Memory B cell (primary cell): ENCODE measurements at places on chromosomes 7 and 10.
A peak's percentile ranks its signal among the peaks of the same experiment; 100 is the strongest.

DNA sequence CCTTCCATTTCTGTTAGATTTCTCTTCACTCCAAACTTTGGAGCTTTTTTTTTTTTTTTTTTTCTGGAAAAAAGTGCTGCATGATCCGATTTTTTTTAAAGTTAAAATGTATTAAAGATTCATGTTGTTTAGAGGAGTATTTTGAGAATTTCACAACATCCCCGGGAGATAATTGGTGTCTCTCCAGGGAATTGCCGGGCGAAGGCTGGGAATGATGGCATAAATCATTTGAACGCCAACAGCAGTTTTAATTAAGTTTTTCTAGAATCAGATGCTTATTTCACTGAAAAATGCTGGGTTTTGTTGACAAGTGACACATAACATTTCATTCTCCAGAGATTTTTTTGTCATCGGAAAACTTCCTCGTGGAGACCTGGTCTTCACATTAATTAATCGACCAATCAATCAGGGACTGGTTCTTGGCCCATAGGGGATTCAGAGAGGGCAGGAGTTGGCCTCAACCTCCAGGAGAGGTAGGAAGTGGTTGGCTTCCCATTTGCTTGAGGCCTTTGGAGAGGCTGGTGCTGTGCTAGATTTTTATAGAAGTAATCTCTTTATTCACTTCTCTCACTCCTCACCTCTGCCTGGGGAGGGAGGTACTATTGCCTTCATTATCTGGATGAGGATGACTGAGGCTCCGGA lies 439.4 kb downstream of the TYW1 start:
- DNase-seq, result no peak

GRCh38 chr7:152072421-152072820 lies 46.9 kb downstream of the GALNT11 start:
- no peak for DNase-seq

DNA sequence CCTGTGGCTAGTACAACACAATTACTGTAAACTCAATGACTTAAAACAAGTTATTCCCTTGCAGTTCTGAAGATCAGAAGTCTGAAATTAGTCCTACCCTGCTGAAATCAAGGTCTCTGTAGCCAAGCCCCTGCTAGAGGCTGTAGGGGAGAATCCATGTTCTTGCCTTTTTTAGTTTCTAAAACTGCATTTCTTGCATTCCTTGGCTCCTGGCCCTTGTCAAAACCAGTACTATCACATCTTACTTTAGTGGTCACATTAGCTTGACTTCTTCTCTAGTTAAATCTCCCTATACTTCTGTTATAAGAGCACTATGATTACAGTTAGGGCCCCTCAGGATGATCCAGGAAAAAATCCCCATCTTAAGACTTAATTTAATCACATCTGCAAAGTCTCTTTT lies 567.0 kb downstream of the GFRA1 start:
- no peak for DNase-seq

DNA sequence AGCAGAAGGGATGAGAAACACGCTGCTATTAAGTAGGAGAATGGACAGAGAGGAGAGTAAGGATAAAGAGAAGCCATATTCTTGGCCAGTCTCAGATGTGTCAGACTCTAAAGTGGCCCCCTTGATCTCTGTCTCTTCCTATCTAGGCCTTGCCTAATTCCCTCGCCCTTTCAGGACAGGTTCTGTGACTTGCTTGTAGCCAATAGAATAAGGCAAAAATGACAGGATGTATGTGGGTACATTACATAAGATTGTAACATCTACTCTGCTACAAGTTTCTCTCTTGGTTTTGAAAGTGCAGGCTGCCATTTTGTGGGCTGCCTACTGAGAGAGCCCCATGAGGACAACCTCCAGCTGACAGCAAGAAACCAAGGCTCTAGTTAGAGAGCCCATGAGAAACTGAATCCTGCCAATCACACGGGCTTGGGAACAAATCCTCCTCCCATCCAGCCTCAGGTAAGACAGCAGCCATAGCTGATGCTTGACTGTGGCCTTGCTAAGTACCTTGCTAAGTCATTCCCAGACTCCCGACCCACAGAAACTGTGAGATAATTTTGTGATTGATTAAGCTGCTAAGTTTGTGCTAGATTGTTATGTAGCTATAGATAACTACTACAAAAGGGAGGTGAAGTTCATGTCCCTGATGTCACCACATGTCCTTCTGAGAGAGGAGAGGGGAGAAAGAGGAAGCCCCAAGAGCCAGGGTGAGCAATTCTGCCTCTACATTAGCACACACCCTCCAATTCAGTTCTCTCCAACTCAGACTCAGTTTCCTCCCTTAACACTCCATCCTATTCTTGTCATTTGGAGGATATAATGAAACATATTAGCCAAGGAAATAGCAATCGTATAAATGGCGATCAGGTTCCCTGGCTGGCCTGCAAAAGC lies 185.5 kb downstream of the SGMS1 start:
- no peak for DNase-seq

DNA sequence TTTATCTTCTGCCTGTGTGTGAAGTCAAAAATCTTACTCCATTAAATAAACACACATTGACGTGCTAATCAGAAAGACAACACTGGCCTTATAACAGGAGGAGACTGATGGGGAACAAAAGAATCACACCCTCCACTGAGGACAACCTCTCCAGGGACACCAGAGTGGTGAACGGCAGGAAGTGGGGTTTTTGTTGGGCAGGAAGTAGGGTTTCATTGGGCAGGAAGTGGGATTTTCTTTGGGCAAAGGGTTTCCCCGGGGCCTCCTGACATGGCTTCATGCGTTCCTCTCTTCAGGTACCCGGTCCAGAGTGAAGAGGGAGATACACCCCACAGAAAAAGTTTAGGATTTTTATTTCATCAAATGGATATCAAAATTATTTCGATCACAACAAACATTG lies 30.6 kb downstream of the ADARB2 start:
- DNase-seq, result no peak

DNA sequence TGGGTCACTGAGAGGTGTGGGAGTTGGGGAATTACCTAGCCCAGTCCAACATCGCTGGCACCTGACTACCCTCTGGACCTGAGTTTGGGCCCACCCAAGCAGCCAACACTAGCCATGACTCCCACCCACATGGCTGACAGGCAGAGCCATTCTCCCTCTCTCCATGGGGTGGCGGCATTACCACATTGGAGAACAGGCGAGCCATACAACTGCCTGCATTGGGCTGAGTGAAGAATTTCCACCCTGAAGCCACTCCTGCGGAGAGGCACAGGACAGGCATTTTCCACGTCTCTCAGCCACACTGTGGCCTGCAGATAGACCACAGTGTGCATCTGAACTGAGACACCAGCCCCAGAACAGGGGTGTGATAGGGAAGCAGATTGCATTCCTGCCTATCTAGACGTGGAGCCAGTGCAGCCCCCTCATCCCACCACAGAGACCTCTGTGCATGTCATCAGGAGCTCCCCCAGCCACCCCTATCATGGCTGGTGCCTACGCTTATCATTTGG lies 58.2 kb upstream of the ANTXRL start:
- DNase-seq, result peak; percentile 37

DNA sequence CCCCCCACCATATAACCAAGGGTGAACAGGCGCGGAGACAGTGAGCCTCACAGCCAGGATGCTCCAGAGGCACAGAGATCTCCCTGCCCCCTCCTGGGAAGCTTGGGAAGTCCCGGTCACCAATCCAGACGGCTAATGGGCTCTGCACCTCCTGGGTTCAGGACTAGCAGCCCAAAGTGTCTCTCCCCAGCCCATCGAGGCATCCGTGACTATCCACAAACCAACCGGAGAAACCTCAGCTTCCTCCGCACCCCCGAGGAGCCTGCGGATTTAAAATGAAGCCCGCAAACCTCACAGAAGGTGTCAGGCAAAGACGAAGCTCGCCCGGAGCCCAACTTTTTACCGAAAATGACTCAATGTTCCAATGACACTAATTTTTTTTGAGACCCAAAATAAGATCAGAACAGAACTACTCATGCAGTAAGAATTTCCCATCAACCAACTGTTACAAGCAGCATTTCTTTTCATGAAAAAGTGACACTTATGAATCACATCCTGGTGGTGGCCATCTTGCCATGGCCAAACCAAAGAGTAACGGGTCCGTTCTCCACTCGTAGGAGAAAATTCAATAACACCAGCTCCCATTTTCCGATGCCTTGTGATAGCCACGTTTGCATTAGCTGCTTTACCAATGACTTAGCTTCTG lies 6.0 kb downstream of the PDGFA start:
- no peak for DNase-seq

DNA sequence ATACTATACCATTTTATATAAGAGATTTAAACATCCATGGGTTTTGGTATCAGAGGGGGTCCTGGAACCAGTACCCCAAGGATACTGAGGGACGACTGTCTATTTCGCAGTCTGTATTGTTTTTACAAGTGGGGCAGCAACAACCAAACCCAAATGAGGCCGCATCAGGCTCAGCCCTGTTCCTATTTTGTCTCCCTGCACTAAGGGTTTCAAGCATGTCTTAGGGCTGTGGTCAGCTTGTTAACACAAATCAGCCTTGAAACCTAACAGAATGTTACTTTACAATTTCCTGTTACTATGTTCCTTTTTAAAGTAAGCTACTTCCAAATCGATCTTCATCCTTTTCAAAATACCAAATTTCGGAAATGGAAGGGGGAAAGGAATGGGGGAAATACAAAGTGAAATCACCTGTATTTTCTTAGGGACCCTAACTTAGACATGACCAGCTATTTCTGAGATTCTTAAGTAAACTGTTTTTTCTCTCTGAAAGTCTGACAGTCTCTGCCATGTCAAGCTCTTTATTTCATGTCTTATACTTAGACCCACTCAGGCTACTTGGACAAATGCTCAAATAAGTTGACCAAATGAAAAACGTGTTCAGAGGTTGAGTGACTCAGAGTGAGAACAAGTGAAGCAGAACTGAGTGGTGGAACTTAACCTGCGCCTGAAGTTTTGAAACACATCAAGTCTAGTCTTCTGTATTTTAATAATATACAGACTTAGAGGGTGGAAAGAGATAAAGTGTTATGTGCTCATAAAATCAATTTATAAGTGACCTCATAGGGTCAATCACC lies 75.8 kb downstream of the C1GALT1 start:
- DNase-seq, result no peak

- no peak for DNase-seq
These were observed 62.4 kb upstream of the CDCA7L start for GRCh38 chr7:22008087-22008486.

- DNase-seq, result no peak
These were observed 1128.4 kb upstream of the POT1 start for GRCh38 chr7:126057979-126058378.
